Cerebellar nuclear complex (tissue), 1 donor: ENCODE measurements at places on chromosomes 11 and 22.

GRCh38 chr11:33996498-33997454 lies 54.8 kb upstream of the CAPRIN1 start:
- peak; percentile 52 for DNase-seq

GRCh38 chr11:79594834-79595233 lies 154.0 kb upstream of the TENM4 start:
- DNase-seq, result no peak

GRCh38 chr22:41327124-41327523 lies 25.8 kb downstream of the ZC3H7B start:
- peak; percentile 46 for DNase-seq

DNA sequence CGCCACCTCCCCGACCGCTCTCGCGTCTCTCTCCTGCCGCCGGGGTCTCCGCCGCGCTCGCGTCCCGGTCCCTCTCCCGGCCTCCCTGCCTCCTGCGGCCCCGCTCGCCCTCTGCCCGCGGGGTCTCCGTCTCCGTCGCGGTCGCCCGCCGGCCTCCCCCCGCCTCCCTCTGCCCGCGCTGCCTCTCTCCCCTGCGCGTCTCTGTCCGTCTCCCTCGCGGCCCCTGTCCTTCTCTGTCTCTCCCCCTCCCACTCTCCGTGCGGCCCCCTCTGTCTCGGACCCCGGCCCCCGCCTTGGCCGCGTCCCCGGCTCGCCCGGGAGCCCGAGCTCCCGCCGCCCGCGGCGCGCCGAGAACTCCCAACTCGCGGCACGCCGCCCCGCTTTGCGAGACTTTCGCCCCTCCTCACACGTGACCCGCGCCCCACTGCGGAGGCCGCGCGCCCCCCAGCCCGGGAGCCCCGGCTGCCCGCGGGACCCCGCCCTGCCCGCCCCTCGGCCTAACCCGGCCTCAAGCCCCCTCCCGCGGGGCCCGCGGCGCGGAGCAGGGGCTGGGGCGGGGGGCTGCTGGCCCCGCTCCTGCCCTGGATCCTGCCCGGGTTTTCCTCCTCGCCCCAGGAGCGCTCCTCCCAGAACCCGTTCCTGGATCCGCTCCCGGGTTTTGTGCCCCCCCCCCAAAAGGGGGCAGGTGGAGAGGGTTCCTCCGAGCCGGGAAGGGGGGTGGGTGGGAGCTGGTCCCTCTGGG lies 702 bp upstream of the KCNJ4 start:
- DNase-seq, result no peak

DNA sequence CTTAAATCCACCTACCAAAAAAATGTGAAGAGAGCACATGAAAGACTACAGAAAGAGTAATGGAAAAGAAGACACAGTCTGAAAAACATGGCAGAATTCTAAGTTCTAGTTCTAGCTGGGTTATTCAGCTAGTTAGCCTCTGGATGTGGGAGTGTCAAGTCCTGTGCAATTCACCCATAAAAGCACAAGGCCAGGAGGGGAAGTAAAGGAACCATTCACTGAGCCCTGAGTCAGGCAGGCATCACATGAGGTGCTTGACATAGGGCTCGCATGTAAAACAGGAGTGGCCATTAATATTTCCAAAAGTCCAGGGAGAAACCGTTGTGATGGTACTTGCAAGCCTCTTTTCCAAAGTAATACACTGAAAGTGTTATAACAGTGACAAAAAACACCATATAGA lies 103.7 kb downstream of the GAB2 start:
- no peak for DNase-seq

GRCh38 chr22:33831651-33832050 lies 88.6 kb downstream of the LARGE1 start:
- DNase-seq, result no peak

DNA sequence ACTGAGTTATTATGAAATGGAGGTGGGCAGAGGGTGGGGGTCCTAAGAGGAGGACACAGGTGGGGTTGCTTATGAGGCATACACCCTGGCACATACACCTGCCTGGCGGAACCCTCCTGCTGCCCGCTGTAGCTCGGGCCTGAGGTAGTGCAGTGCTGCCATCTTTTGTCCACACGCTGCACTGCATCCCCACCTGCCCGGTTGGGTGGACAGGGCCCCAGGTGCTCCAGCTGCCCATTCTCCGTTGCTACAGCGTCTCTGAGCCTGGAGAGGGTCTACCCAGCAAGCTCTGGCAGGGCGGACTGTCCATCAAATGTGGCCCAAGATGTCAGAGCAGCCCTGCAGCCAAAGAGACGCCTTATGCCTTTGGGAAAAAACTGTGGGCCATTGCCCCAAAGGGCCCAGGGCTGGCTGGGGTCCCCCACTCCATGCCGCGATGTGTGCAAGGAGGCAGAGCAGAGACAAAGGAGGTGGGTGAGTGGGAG lies 131.2 kb downstream of the BUD13 start:
- no peak for DNase-seq

GRCh38 chr22:40176921-40177737 lies 596 bp upstream of the TNRC6B start:
- DNase-seq, result no peak

GRCh38 chr22:30182815-30183214 lies 63.7 kb downstream of the LIF start:
- no peak for DNase-seq

DNA sequence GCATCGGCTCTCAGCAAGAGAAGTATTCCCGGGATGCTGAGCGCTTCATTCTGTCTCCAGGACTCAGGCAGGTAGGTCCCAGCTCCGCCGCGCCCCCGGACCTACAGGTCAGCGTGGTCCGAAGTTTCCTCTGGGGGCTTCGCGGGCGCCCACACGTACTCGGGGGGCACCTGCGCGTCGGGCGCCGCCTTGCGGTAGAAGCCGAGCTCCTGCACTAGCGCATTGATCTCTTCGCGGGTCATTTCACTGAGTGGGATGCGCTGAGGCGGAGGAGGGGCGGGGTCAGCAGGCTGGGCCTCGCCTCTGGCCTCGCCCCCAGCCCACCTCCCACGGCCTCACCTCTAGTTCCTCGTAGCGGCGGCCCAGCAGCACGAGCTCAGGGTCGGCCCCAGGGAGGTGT lies 2.5 kb downstream of the SELENOM start:
- DNase-seq, result no peak

DNA sequence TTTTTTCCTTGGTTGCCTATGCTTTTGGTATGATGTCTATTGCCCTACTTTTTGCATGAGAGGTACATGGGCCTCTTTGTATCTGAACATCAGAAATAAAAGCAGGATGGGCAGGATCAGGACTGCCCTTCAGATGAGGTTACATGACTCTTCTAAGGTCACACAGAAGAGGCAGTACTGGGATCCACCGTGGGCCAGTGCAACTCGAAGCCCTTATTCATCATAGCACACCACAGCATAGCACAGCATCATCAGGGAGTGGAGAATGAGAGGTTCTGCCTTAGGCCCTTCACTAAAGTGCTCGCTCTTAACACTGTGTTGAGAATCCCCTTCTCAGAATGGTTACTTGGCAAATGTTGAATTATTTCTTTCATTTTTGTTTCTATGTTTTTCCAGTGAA lies 88.3 kb downstream of the C22orf31 start:
- no peak for DNase-seq
